Kidney (tissue), 22 donors: ENCODE measurements at places on chromosomes 6 and 20.

DNA sequence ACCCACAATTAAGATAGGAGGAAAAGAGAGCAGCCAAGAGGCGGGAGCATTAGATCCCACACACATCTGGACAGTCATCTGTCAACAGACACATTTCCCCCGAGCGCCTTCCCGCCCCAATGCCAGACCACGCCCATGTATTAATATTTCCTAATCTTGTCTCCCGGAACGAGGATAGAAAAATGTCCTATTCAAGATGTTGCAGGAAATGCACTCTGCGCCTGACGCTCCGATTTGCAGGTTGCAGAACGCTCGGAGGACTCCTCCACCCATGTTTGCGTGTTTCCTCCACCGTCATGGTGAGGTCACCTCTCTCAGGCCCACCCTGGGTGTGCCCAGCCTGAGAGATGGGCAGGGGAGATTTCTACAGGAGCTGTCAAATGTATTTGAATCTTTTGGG, 215.2 kb downstream of the TAF4 start:
- DNase-seq: peak; percentile 37

- no peak for DNase-seq
Measured at GRCh38 chr20:4084721-4085120, 69.4 kb upstream of the RNF24 start.

DNA sequence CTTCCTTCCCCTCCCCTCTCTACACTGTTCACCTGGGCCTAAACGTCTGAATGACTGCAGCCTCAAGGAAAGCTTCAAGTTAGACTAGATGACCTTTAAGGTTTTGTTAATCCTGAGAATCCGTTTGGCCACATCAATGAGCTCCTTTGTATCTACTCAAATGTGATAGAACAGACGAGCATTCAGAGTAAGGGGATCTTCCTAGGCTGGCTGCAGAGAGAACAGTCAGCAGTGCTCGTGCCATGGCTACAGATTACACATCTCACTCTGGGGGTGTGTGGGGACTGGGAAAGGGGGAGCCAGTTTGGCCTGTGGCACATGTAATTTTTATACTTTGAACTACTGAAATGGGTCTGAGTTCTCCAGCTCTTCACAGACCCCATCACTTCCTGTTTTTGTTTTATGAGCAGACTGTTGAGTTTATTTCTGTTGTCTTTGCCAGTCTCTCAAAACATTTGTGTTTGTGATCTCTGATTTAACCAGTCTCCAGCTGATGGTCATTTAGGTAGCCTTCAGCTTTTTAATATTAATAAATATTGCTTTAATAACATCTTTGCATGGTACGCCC, 50.9 kb downstream of the KCNS1 start:
- no peak for DNase-seq

DNA sequence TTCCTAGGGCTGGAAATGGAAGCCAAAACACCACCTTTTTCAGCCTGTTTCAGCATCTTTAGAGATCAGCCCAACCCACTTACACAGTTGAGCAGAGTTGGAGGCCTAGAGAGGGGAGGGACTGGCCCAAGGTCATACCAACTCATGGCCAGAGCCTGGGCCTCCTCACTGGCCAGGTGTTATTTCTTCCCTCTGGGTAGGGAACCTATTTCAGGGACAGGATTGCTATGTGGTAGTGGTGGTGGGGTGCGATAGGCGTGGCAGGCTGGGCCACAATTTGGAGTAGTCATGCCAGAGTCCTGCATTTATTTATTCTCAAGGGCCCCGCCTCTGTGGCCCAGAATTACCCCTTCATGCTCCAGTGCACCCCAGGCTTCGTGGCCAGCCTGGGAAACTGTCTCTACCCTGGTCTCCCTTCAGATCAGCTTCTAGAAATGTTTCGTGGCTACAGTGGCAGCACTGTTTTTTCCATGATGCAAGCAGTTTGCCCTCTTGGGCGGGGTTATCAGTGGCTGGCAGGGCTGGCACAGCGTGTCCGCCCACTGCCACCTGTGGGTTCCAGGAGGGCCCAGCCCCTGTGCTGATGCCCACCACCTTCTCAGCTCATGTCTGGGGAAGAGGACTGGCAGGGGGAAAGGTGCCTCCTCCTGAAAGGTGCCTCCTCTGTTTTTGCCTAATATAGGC, 6.2 kb downstream of the VEGFA start:
- peak; percentile 75 for DNase-seq

GRCh38 chr20:35907017-35907701, 47.1 kb downstream of the SCAND1 start:
- DNase-seq: no peak
